ENCODE measurements at places on chromosomes 2 and 18.
A peak's percentile ranks its signal among the peaks of the same experiment; 100 is the strongest.

DNA sequence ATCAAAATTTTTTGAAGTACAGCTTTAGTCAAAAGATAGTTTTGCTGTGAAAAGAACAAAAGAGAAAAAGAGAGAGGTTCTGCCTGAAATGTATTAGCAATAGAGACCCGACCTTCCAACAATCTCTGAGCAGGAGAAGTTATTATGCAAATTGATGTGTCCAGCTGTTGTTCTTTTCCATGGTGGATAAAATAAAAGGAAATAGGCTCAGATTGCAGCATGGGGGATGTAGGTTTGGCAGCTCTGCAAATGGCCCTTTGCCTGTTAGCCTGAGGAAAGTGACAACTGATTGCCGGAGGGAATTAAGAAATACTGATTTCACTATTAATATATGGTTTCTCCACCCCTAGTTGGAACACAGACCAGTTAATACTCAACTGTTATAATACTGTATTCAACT is 1283.2 kb upstream of the NXPH2 start:
- DNase-seq: no peak

GRCh38 chr18:69401972-69402532 is 1.4 kb downstream of the DOK6 start:
- DNase-seq: no peak

- DNase-seq: no peak
Observed at GRCh38 chr2:164756773-164757172, 84.8 kb downstream of the COBLL1 start.

GRCh38 chr2:72822794-72823193 is 3.0 kb downstream of the EXOC6B start:
- DNase-seq: no peak

DNA sequence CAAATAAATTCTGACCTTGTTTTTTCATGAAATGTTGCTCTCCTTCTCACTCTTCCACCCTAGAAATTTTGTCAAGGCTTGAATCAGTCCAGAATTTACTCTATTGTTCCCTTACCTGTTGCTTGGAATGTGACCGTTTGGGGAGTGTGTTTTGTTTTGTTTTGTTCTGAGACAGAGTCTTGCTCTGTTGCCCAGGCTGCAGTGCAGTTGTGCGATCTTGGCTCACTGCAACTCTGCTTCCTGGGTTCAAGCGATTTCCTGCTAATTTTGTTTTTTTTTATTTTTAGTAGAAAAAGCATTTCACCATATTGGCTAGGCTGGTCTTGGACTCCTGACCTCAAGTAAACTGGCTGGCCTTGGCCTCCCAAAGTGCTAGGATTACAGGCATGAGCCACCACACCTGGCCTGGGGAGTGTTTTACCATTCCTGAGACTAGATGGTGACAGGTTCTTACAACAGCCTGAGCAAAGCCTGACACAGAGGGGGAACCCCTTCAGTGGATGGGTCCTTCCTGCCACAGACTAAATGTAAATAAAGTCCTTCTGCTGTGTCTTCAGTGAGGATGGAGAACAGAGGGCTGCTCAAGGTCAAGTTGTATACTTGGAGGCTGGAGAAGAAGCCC is 52.0 kb downstream of the HAUS1 start:
- DNase-seq: no peak

- no peak for DNase-seq
Observed at GRCh38 chr18:59057969-59058368, 81.7 kb upstream of the SEC11C start.

DNA sequence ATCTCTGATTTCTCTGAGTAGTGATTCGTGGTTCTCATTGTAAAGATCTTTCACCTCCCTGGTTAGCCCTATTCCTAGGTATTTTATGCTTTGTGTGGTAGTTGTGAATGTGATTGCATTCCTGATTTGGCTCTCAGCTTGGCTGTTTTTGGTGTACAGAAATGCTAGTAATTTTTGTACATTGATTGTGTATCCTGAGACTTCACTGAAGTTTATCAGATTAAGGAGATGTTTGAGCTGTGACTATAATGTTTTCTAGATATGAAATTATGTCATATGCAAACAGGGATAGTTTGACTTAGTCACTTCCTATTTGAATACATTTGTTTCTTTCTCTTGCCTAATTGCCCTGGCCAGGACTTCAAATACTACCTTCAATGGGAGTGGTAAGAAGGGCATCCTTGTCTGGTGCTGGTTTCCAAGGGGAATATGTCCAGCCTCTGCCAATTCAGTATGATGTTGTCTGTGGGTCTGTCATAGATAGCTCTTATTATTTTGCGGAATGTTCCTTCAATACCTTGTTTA is 251.9 kb upstream of the ZNF804A start:
- DNase-seq: no peak

DNA sequence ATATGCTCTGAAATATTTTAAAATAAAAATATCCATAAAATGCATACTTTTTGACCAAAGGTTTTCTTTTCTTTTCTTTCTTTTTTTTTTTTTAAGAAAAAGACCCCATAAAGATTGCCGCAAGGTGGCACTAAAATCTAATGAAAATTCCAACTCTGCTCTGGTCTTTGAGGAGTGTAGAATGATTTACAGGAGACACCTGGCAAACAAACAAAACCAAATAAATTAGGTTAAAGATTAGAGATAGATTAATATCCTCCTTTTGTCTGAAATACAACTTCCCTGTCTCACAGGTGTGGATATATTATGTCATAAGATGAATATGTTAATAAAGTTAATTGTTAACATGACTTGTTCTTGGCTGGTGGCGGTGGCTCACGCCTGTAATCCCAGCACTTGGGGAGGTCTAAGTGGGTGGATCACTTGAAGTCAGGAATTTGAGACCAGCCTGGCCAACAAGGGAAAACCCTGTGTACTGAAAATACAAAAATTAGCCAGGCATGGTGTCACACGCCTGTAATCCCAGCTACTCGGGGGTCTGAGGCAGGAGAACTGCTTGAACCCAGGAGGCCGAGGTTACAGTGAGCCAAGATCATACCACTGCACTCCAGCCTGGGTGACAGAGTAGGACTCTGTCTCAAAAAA is 3.5 kb upstream of the RHOB start:
- DNase-seq: peak; percentile 55

GRCh38 chr2:84631047-84631446 is 114.7 kb downstream of the DNAH6 start:
- peak; percentile 48 for DNase-seq

- DNase-seq: no peak
Observed at GRCh38 chr18:48815179-48815515, 135.6 kb downstream of the SMAD7 start.

DNA sequence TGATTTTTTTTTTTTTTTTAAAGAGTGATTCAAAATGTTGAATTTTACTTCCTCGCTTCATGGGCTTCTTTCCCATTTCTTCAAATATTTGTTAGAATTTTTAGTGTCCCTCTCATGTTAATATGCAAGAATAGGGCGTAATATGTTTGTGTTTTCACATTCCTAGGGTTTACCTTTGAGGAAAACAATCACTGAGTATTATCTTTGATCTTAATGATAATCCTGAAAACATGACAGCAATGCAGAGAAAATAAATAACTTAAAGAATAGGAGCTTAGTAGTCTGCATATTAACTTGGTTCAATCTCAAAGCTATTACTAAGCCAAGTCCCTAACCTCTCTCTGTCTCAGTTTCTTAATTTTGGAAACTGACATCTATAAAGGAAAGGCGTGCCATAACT is 475.4 kb downstream of the NRXN1 start:
- DNase-seq: no peak

GRCh38 chr2:158917121-158917520 is 51.3 kb upstream of the TANC1 start:
- no peak for DNase-seq

DNA sequence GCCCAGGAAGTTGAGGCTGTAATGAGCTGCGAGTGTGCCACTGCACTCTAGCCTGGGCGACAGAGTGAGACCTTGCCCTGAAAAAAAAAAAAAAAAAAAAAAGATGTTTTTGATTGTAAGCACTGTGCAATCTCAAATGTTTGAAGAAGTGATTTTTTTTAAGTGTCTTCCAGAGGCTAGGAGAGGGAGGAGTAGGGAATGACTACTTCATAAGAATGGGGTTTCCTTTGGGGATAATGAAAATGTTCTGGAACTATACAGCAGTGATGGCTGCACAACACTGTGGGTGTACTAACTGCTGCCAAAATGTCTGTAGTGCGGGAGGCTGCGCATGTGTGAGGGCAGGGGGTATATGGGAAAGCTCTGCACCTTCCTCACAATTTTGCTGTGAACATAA is 83.7 kb downstream of the MCFD2 start:
- DNase-seq: no peak

DNA sequence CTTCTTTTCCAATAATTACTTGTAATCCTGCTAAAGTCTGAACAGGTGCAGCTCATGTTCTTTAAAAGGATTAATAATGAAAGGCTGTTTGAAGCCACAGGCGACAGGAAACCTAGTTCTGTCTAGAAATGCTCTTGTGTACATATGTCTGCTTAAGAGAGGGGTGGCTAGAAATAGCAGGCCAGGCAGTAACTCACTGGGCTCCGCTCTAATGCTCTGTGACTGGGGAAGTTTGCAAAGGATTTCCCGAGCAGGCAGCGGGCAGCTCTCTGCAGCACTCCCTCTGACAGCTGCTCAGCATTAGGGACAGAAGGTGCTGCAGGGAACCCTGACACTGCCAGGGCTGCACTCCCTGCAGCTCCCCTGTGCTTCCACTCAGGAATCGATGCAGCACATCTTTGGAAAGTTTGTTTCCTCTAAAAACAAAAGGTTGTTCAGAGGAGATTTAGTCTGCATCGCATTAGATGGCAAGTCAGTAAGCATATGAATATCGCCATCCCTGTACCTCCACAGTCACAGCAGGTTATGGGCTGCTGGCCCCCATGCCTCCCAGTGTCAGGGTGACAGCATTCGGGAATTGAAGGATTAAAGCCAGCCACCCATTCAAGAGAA is 33.1 kb upstream of the TTC39C start:
- no peak for DNase-seq

DNA sequence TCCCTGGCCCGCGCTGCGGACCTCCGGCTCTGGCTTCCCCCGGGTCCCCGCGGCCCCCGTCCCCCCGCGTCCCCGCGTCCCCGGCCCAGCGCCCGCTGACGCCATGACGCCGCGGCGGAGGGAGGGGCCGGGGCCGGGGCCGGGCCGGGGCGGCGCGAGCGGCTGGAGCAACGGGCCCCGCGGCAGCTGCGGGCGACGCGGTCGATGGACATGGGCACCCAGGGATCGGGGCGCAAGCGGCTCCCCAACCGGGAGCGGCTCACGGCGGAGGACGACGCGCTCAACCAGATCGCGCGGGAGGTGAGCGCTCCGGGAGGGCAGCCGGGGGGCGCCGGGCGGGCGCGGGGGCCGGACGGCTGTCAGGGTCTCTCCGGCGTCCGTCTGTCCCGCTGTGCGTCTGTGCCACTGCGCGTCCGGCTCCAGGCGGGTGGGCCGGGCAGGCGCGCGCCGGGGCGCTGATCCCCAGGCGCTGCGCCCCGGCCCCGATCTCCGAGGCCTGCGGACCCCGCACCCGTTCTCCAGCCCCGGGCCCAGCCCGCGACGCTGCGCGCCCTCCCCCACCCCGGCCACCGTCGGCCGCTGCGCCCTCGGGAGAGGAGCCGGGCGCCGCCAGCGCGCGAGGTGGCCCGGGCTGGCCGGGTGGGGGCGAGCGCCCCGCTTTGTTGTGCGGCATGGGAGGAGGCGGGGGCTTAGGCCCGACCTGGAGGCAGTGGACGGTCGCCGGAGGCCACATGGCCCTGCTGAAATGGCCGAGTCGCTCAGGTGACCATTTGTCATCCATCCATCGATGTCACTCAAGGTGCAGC is at the start of gene LRRFIP1:
Gene LRRFIP1 (plus strand): TSS at position 147 of the 806 bp plus-strand sequence. CDS start 58 bp downstream, at position 205.
- DNase-seq: no peak

DNA sequence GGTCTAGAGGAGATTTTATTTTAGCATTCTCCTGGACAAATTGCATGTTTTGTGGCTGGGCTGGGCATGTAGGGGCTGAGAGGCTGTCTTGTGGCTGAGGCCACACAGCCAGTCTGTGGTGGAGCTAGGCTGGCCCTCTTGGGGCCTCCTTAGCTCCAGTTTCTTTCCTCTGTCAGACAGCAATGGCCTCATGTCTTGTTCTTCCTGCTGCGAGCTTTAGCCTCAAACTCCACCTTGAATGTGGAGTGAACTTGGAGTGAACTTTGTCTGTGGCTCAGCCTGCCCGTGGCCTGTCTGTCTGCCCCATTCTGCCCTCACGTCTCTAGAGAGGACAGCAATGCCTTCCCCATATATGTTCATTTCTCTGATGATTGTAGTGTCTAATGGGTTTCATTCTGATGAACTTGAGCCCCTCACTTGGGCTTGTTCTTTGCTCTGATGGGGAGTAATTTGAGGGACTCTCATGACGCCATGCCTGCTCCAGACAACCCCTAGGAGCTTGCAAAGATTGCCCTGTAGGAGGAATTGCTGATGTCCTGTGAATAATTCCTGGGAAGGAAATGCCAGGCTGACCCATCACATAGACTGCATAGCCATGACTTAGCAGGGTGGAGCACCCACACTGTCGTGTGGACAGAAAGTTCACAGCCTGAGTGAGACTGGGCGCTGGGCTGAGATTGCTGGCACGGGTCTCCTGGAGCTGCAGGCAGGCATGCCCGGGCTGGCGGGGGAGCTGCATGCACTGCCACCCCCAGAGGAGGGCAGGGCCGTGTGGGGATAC is 42.6 kb downstream of the ASAP2 start:
- no peak for DNase-seq

DNA sequence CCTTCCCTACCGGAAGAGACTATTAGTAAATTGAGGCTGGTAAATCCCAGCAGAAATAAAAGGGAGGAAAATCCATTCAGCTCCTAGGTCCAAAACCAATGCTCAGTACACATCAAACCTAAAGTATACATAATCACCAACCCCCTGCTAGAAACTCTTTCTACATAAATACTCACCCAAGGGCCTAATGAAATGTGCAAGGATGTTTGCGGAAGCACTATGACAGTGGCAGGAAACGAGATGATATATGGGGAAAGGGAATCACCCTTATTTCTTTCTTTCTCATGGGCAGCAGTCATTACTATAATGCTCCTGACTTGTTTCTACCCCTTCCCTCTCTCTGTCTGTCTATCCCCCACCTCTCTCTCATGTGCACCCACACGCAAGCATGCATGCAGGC is 1.3 kb upstream of the SCTR start:
- no peak for DNase-seq

DNA sequence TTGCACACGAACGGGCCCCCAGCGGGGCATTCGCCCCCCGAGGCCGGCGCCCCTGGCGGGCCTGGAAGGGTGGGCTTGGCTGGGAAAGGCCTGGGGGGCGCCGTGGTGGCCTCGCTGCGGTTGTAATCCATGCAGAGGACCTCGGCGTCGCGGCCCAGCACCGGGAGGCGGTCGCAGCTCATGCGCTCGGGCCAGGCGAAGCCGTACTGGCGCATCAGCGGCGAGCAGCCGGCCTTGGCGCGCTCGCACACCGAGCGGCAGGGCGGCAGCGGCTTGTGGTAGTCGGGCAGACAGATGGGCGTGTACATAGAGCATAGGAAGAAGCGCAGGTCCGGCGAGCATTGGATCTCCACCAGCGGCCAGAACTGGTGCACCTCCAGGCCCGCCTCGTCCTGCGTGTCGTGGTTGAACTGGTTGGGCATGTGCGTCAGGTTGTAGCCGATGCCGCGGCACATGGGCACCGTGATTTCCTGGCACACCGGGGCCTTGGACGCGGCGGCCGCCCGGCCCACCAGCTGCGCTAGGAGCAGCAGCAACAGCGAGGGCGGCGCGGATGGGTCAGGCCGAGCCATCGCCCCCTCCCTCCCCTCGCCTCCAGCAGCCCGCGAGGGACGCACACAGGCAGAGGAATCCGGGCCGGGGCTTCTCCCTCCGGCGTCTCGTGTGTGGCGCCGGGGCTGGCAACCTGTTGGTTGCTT is 1.4 kb downstream of the FZD5 start:
- peak; percentile 45 for DNase-seq

- no peak for DNase-seq
Observed at GRCh38 chr2:234989183-234989701, 37.4 kb downstream of the SH3BP4 start.

All from CD4-positive, CD25-positive, alpha-beta regulatory T cell (primary cell).